Small intestine (tissue), 16 donors: ENCODE measurements at places on chromosomes 5 and 9. TPM values are rescaled to one million over a fixed set of nuclear protein-coding genes. Genes with fewer than 3 reads are reported as not detected.
A peak's percentile ranks its signal among the peaks of the same experiment; 100 is the strongest.

DNA sequence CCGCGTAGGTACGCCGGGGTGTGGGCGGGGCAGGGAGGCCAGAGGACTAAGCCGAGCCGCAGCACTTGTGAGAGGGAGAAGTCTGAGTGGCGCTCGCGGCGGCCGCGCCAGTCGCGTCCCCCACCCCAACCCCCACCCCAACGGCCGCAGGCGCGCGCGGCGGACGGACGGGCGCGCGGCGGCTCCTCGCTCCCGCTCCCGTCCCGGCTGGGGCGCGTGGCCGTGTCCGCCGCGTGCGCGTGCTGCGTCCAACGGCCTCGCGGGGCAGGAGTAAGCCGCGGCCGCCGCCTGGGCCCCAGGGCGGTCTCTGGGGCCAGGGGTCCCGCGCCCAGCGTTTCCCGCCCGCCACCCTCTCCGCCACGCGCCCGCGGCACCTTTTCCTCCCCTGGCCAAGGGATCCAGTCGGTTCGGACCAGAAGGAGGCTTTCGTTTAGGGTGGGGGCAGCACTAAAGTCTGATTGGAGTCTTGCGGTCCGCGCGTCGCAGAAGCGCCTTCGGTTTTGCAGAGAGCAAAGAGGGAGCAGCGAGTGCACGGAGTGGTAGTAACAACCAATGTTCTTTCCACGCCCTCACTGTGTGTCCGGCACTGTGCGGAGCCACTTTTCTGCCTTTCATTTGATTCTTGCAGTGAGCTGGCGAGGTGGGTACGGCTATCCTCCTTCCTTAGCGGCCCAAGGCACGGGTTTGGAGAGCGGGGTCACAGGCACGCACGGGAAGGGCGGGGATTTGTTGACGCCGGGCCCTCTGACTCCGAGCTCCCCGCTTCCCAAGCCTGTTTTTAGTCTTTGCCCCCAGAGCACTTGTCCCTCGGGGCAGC lies 483 bp downstream of the G3BP1 start:
- peaks cover 3% of the 10 kb centered on the region for H3K4me1 ChIP-seq
- no peaks in the 10 kb centered on the region for H3K36me3 ChIP-seq
- peak overlapping the region; percentile 84 for H3K4me3 ChIP-seq
- H3K27ac ChIP-seq = peak overlapping the region; percentile 84
- H3K27me3 ChIP-seq = no peaks in the 10 kb centered on the region
- peak; percentile 79 for DNase-seq

The UNC13B gene
- 23.6 TPM for polyA plus RNA-seq

The FBXO38 gene
- polyA plus RNA-seq = 14.0 TPM

- H3K4me1 ChIP-seq = peaks cover 8% of the 10 kb centered on the region
- peaks cover 11% of the 10 kb centered on the region for H3K36me3 ChIP-seq
- H3K27ac ChIP-seq = no peak overlapping the region
- no peak overlapping the region for H3K4me3 ChIP-seq
- no peaks in the 10 kb centered on the region for H3K27me3 ChIP-seq
Measured at GRCh38 chr9:130069048-130069447, 15.3 kb downstream of the GPR107 start.

DNA sequence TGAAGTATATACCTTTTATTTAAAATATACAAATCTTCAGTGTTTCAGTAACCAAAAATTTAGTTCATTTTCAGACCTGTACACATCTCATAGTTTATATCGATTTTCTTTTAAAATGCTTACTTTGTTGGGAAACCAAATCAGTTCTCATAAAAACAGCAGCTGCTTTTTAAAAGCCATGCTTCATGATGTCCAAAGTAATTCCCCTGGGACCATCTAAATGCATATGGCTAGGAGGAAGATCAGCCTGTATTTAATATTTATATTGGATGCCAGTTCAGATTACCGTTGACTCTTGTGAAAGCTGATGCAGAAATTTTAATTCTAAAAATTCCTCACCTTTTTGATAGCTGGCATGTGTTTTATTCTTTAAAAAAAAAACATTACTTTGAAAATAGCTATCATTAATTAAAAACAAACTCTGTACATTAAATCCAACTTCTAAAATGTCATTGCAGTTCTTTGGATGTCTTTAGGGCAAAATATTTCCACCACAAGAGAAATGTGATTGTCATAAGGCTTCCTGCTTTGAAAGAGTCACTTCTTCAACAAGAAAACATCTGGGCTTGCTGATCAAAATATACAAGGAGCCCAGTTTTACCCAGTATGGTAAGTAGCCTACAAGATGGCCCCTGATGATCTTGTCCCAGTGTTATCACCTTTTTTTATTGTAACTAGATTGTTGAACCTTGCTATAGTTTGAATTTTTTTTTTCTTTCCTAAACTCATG lies 1242.9 kb upstream of the CDH6 start:
- no peak overlapping the region for H3K27ac ChIP-seq
- DNase-seq = no peak
- H3K4me3 ChIP-seq = no peak overlapping the region
- no peaks in the 10 kb centered on the region for H3K27me3 ChIP-seq
- no peaks in the 10 kb centered on the region for H3K4me1 ChIP-seq
- H3K36me3 ChIP-seq = no peaks in the 10 kb centered on the region

The MROH2B gene
- not detected for polyA plus RNA-seq

DNA sequence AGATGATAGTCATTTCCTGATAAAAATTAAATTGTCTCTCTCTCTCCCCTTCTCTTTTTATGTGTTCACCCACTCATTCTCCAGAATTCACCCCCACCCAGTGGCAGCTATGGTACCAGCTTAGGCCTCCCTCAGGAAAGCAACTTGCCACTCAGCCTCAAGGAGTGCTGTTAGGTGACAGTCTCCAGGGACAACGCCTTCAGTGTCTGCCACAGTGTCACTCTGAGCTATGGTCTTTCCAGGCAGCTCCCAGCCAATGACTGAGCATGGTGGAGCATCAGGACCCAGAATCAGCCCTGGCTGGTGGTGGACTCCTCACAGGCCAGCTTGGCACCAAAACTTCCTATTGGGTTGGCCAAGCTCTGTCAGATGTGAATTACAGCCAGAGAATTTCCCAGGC lies 140.9 kb upstream of the PIK3R1 start:
- peaks cover 5% of the 10 kb centered on the region for H3K4me1 ChIP-seq
- no peak overlapping the region for H3K27ac ChIP-seq
- H3K4me3 ChIP-seq = no peak overlapping the region
- no peaks in the 10 kb centered on the region for H3K27me3 ChIP-seq

DNA sequence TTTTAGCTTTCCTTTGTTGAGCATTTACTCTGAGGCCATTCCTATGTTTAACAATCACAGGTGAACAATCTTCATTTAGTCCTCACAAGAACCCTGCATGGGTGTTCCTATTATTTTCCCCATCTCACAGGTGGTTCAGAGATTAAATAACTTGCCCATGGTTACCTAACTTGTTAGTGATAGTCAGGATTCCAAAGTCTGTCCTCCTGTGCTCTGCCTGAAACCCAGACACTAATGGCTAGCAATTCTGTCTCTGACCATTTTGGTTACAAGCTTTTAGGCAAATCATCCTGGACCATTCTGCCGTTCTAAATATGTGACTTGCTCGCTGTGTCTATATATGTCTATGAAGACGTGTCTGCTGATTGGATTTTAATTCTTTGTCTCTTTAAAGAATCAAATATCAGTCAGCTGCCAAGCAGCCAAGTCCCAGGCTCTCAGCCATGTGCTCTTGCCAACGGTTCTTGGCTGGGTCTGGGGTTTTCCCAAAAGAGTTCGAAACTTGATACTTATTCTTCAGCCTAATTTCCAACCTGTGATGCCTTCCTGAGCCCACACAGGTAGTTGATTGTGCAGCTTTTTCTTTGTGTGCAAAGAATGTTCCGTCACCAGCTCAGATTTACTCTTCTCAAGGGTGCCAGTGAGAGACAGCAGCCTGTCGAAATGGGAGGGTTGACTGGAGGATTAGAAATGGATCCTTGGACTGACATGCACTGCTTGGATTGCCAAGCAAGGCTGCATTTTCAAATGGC lies 121.7 kb downstream of the NREP start:
- no peak for DNase-seq
- H3K4me1 ChIP-seq = no peaks in the 10 kb centered on the region
